Kidney (tissue), 22 donors: ENCODE measurements at places on chromosomes 3 and 15. TPM values are rescaled to one million over a fixed set of nuclear protein-coding genes. Genes with fewer than 3 reads are reported as not detected.

DNA sequence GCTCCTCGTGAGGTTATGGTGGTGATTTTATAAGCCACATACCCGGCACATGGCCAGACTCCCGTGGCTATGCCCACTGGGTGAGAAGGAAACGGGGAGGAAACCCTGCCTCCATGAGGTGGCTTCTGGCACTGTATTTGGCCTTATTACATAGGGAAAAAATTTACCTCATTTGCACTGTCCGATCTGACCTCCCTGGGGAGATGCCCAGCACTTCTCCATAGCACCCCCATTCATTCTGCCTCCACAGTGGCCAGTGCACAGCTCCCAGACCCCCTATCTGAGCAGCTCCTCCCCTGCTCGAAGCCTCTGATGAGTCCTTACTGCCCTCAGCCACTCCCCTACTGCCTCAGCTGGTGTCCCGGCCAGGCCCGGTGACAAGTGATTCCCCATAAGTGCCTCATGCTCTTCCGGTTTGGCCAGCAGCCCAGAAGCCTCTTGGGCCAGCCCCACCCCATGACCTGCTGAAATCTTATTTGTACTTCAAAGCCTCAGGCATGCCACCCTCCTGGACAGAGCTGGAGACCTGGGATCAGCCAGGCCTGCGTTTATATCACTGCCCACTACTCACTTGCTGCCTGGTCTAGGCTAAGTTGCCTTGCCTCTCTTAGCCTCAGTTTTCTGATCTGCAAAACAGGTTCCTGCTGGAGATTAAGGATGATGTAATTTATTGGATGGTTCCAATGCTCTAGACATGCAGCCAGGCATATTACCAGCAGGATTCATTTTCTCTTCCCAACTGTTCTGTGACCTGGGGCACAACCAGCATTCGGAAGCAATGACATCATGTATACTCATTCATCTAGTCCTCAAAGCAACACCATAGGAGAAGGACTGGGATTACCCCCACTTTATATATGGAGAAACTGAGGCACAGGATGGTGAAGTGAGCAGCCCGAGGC, 30.6 kb upstream of the SLC6A6 start:
- DNase-seq = peak; percentile 76

CSPG4 gene
- total RNA-seq = 30.7 TPM

GRCh38 chr3:171293142-171293782, 166.9 kb downstream of the TNIK start:
- DNase-seq = no peak

DNA sequence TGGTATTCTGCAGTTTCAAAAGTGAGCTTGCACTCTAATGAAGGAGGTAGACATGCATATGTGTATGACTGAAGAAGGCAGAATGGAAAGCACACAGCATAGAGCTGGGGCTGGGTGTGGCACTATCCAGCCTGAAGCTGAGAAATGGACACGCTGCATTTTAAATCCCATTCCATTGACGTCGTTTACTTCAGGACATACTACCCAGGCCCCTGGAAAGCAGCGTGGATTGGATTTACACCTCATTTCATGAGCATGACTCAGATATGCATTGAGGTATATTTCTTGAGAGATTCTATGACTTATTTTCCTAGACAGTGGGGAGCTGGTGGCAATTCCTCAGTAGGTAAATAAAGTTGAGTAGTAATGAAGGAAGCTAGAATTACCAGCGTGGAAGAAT, 101.4 kb downstream of the ABI3BP start:
- no peak for DNase-seq

DNA sequence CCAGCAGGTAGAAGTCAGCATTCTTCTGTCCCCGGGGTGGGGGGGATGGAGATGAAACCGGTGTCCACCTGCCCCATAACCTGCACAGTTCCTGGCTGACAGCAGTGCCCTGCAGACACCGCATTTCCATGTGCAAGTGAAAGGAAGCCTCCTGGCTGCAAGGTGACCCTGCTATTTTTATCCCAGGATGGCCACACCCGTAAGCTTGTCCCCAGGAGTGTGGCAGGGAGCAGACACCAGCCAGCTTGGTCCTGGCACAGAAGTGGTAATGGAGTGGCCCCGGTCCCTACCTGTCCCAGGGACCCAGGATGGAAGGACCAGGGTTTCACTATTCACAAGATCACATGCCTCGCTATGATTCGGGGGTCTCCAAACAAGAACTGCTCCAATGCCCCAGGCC, 85.3 kb upstream of the RPL32 start:
- no peak for DNase-seq

GRCh38 chr3:183591881-183592521, 36.5 kb upstream of the KLHL6 start:
- DNase-seq = no peak

ITGB5 gene
- 115 TPM for total RNA-seq

DNA sequence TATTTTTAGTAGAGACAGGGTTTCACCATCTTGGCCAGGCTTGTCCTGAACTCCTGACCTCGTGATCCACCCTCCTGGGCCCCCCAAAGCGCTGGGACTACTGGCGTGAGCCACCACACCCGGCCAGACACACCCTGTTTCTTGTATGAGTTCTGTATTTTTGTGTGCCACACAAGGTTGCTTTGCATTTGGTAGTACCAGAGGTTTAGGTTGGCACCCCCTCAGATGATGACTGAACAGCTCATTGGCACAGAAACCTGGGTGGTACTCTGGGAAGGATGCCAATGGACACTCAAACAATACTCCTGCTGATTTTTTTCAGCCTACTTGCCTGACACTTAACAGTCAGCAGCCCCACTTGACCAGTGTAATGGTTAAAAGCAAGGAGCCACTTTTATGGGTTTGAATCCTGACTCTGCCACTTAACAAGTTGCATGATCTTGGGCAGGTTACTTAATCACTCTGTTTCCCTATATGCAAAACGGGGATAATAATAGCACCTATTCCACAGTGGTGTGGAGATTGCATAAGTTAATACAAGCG, 39.2 kb upstream of the BCL2A1 start:
- no peak for DNase-seq

GRCh38 chr3:152258448-152259393, 10.0 kb upstream of the MBNL1 start:
- peak; percentile 79 for DNase-seq

DNA sequence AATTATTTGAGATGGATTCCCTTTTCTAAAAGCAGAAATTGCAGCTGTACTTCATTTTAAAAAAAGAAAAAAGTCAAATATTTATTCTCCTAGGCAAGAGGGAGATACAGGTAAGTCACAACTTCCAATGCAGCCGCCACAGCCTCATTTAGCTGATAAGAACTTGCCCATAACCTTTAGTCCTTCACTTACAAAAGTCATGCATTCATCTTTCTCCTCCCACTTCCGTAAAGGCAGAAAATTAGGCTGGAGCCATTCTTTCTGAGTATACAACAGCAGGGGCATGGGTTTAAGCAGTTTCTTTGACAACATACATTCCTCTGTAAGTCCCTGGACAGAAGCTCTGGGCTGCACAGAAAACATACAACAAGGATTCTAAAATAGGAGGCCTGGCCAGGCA, 4.3 kb downstream of the SUCLG2 start:
- no peak for DNase-seq

- DNase-seq = no peak
Measured at GRCh38 chr3:193546129-193546528, 8.6 kb downstream of the ATP13A4 start.

CLRN1 gene
- total RNA-seq = not detected

DNA sequence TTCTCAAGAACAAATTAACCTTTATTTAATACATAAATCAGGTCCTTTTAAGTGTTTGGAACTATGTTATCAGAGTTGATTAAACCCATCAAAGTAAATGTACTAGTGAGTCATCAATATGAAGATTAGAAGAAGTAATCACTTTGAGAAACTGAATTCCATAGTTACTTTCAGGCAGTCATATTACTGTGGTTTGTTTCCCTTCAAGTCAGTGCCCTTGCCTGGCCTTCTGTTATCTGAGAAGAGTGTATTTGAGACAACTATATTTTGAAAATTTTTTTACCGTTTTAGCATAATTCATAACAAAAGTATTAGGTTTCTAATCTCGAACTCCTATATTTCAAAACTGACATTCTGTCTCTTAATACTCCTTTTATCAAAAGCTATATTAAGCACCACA, 73.6 kb downstream of the GMPS start:
- DNase-seq = no peak

GRAMD2A gene
- 5.4 TPM for total RNA-seq

ARHGAP31 gene
- total RNA-seq = 28.7 TPM
